COR-L47 (cell line): ENCODE measurements at places on chromosomes 4 and X.

- no peak for DNase-seq
Measured at GRCh38 chr4:53914313-53915016, 149.9 kb downstream of the CHIC2 start.

- DNase-seq: peak; percentile 51
Measured at GRCh38 chr4:141686146-141686775, 49.9 kb downstream of the IL15 start.

DNA sequence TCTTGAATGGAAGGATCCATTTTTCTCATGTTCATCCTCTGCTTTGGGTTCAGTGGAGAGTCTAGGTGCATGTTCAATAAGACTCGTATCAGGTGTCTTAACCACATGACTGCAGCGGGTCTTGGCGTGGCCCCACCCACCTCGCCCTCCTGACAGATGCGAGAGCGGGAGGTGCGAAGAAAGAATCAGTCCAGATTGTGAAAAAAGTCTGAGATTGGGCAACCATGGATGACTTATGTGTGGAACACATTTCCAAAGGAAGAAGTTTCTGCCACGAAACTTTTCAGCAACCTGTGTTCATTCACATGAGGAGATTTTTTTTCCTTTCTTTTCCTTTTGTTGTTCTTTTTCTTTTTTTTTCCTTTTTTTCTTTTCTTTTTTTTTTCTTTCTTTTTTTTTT is 66.8 kb downstream of the NSD2 start:
- DNase-seq: no peak

GRCh38 chrX:38841750-38842149 is 40.5 kb downstream of the MID1IP1 start:
- no peak for DNase-seq

DNA sequence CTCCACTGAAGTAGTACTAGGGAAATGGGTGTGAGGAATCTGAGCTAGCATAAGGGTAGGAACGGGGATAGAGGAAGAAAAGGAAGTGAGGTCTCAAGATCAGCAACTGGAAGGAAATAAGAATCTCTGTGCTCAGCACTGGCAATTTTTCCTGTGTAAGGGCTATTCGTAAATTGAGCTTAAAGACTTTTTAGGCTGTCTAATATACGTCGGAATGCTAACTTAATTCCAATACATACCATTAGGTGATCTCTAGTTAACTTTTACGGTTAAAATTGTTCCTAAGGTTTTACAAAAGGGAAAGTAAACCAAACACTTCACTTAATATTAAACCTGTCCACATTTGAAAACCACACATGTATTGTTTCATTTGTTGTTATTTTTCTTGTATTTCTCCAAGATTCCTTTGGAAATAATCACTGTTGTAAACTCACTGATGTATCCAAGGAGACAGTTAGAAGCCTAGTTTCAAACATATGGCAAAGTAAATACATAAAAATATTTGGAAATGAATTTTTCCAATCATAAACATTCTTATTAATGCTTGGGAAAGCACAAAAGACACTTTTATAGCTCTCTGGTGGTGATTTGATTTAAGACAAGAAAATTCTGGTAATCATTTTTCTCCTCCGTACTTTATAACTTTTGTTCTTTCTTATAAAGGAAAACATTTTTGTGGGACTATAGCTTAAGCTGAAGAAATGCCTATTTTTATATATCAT is 28.1 kb upstream of the HPGDS start:
- no peak for DNase-seq
